Left kidney (tissue), 8 donors: ENCODE measurements at places on chromosomes 3 and 15. TPM values are rescaled to one million over a fixed set of nuclear protein-coding genes. Genes with fewer than 3 reads are reported as not detected.

ZSCAN2 gene
- 30.7 TPM for polyA plus RNA-seq

CEP70 gene
- 50.3 TPM for polyA plus RNA-seq

CELF6 gene
- polyA plus RNA-seq: 5.1 TPM

GXYLT2 gene
- polyA plus RNA-seq: 18.3 TPM

ANKDD1A gene
- 8.8 TPM for polyA plus RNA-seq

GRCh38 chr3:113441051-113441770 is at the start of gene CFAP44:
TSS of gene CFAP44 (minus strand) at chr3:113441493. CDS start at chr3:113433664, 7,829 bp downstream.
- peak; percentile 81 for DNase-seq

DNA sequence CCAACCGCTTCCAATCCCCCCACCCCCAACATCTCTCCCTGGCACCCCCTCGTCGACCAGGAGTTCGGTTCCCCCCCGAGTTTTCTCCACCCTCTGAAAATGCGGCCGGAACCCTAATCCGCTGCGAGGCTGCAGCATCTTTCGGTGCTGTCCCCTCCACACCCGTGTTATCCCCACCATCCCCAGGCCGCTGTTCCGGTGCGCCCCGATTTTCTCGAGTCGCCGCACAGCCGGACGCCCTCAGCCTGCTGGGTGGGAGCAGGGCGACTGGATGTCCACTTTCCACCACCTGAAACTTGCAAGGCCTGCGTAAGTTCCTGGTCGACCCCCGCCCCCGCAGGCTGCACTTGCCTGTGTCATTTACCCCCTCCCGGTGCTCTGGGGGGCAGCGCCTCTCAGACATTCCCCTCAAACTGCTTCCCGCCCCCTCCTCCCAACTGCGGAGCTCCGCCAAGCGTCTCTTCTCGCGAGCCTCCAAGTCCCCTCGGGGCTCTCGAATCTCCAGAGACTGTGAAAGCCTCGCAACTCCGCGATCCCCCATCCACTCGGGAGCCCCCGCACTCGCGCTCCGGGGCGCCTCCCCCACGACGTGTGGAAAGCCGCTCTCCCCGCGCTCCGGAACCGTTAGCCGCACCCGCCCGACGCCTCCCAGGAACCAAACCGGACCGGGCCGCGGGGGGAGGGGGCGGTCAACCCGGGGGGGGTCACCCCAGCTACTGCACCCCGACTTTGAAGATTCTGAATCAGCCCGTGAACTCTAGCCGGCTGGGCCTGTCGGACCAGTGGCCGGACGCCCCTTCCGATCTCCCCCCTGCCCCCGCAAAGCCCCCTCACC is 566 bp downstream of the ETV5 start:
- peak; percentile 71 for DNase-seq

GRCh38 chr3:141648055-141648910 is 89.8 kb upstream of the RNF7 start:
- DNase-seq: no peak

DNA sequence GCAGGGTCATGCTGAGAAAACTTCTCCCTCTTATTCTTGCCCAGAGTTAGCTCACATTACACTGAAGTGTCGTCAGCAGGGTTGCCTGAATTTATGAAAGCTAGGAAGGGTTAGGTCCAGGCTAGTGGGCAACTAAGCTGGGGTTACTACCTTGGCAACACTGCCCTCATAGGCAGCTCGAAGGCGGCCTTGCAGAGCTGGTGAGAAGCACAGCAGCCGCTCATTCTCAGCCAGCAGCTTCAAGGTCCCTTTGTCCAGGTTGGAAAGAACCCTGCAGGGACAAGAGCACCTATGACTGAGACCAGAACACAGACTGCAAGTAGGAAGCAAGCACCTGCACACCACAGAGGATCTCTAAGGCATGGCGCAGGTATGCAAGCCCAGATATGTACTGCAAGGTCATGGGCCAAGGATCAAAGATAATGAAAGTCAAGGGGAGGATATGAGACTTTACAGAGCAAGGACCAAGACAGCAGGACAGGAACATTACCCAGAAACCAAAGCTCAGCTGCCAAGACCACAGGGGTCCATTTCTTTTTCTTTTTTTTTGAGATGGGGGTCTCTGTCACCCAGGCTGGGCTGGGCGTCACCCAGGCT is 2.8 kb downstream of the CDAN1 start:
- no peak for DNase-seq

DNA sequence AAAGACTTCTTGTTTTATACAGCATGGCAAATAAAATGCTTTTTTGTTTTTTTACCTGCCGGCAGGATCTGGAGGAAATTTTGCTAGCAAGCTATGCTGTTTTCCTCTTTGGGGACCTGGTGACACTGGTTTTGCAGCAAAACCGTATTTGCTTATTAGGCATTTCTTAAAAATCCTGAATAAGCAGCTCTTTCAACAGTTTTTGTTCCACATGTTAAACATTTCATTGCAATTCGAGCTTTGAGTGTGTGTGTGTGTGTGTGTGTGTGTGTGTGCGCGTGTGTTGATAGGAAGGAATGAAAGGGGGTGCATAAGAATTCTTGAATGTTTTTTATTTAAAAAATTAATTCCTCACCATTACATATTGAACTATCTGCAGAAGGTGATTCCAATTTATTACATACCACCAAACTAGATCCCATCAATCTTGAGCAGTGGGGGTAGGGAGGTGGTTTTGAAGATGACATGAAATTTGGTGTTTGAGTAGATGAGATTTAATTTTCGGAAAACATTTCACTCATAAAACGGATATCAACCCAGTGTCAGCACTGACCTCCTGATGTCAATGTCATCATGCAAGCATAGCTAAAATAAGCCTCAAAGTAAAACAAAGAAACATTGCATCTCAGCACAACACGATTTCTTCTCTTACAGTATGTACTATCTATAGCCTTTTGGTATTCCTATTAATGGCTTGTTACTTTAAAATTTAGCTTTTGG is 17.3 kb downstream of the ZBTB38 start:
- no peak for DNase-seq

DNA sequence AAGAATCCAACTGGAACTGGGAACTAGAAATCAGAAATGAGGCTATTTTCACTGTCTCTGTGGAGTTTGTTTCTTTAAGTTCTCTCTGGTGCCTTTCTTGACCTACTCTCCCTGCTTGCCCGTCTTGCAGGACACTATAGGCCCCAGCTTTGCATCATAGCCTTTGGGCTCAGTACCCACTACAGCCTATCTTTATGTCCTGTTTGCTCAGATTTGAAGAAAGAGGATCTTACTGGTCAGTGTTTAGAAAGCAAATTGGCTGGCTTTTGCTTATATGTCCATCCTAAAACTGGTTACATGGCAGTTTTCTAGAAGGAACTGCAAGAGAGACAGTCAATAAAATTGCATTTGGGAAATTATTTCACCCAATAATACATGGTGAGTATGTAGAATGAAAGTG is 231.8 kb upstream of the TBL1XR1 start:
- no peak for DNase-seq

DNA sequence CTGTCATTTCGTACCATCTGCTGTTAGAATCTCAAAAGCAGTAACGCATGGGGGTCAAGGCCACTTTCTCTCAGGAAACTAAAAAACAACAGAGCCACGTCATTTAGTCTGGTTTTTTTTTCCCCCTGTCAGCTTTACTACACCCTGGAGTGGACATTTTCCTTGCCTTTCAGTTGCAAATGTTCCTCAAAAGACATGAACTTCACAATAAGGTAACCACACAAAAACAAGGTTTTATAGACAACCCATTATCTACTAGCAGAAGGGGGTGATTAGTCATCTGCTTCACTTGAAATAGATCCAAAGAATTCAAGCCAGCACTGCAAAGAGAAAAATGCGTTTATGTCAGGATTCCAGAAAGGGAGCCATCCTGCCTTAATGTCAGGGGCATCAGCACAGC is 171.8 kb upstream of the CDIN1 start:
- no peak for DNase-seq

DNA sequence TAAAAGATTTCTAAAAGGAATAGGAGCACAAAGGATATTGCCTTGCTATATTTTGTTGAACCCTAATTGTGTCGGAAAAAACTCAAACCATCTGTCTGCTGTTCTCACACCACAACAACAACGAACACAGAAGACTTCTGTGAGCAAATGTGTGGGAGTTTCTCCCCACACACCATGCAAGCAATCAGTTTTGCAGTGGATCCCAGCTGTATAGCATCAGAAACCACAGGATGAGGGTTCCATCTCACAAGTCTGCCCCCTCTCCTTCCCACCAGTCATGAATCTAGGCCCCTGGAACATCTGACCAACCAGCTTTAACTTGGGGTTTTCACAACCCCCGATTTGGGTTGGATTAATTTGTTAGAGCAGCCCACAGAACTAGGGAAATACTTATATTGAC is 91.3 kb upstream of the SLC4A7 start:
- DNase-seq: no peak
